Left colon (tissue), 2 donors: ENCODE measurements at places on chromosomes 7 and 10. TPM values are rescaled to one million over a fixed set of nuclear protein-coding genes. Genes with fewer than 3 reads are reported as not detected.

DNA sequence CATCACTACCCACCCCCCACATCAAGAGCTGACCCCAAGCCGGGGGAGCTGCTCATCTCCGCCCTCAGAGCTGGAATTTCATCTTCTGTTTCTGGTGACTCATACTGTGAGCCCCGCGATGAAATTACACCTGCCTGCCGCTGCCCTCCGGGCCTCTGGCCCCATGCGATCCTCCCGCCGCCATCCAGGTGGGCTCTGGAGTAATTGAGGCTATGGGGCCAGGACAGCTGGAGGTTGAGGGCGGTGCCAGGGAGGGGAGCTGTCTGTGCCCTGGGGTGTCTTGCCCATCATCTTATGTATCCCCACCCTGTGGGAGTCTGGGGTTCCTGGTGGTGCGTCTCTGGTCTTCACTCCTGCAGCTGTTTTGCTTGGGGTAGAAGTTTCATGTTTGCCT lies 9.0 kb downstream of the GTF2IRD1 start:
- DNase-seq = no peak

DNA sequence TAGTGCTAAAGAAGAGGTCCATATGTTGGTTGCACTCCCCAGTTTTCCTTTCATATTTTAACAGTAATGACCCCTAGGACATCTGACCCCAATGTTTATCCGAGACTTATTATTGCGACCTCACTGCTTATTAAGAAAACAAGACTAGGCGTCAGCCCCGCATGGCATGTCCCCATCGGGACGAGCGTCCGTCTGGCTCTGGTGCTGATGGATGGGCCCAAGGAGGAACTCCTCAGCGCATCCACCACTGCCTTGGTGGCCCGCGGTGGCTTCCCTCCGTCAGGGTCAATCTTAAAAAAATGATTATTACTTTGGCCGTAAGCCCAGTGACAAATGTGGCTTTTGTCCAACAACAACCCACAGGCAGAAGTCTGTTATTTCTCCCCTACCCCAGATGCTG lies 40.1 kb upstream of the CXCL12 start:
- DNase-seq = no peak

- DNase-seq = peak; percentile 66
Measured at GRCh38 chr7:120988591-120989256, at the start of gene CPED1. Gene CPED1, plus strand, starts transcription at chr7:120988711. Its CDS starts 911 bp downstream, at chr7:120989622.

Gene PODXL
- 13.7 TPM for total RNA-seq

DNA sequence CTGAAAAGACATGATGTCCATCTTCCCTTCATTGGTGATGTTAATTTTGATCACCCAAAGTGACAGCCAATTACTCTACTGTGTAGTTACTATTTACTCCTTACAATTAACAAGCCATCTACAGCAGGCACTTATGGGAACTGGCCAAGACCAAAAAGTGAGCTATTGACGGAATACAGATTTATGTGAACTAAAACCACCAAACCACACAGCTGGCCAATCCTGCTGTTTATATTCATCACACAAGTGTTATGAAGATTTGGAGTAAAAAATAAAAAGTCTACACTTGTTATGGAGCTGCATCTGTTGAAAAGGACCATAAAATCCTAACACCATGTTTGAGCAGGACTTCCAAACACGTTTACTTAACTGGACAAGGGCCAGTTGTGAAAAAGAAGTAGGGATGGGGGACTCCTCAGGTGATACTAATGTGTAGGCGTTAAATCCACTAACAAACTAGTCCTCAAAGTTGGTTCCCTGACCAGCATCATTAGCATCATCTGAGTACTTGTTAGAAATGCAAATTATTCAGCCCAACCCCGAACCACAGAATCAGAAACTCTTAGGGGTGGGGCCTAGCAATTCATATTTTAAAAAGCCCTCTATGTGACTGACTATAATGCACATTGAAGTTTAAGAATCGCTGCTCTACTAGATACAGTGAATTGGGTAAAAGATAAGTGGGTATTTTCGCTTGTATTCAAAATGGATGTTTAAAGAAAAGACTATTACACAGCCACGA lies 11.6 kb downstream of the MCMBP start:
- no peak for DNase-seq

DNA sequence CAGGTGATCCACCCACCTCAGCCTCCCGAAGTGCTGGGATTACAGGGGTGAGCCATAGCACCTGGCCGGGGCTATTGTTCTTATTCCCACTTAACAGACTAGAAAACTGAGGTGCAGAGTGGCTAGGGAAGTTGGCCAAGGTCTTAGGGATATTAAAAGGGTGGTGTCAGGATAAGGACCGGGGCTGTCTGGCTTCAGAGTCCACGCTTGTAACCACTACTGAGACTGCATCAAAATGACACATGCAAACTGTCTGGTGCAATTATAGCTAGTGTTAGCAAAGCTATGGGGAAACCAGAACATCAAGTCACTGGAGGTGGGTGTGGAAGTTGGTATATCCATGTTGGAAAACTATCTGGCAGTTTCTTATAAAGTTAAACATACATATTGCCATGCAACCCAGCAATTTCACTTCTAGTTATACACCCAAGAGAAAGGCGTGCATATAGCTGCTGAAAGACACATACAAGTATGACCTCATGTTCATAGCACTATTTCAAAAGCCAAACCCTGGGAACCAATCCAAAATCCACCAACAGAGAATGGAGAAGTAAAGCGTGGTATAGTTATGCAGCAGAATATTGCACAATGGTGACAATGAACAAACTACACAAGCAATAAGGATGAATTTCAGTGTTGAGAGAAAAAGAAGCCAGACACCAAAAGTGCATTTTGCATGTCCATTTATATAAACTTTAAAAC lies 33.9 kb upstream of the EEPD1 start:
- DNase-seq = peak; percentile 73

- DNase-seq = peak; percentile 19
Measured at GRCh38 chr7:130141884-130142653, 63.1 kb downstream of the TMEM209 start.

DNA sequence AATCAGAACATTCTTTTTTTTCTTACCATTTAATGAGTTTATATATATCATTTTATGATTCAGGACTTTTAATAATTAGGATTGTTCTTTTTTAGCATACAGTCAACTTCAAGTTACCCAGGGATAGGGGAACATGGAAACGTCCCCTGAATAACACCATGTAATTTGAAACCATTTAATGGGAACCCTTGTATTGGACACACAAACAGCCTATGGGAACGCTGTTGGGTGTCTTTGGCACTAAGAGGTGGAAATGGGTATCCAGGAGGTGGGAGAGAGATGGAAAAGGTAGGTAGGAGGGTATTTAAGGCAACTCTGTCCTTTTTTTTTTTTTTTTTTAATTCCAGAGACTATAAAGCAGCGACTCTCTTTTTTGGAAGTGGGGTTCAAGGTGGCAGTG lies 2.6 kb downstream of the LUC7L2 start:
- no peak for DNase-seq

Gene MLXIPL
- 13.2 TPM for total RNA-seq

DNA sequence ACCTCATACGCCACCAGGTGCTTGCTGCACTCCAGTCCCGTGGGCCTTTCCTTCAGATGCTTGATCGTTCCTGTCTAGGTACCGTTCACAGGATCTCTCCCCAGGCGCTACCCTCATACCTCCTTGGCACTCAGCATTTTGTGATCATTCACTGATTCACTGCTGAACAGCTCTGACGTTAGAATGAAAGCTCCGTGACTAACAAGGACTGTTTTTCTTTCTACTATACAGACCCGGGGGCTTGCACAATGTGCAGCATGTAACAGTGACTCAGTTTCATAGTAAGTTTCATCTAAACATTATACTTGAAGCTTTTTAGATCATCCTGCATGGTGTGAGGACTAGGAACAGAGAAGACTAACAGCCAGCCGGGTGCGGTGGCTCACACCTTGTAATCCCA lies 20.6 kb downstream of the KIN start:
- DNase-seq = no peak

DNA sequence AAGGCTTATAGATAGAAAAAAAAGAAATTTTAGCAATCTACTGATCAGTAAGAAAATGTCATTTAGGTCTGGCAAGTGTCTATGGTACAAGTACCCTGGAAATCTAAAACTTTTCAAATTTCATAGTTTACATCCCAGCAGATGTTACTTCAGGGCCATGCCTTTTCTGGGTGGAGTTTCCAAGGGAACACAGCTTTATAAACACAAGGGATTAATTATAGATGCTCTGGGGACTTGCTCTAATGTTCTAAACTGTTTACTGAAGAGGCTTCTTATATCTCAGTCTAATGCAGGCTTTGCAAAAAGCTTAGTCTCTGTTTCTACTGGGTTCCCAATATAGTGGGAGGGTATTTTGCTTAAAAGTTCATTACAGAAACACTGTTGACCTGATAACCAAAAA lies 3.1 kb downstream of the CD36 start:
- no peak for DNase-seq

Gene CXCL12
- total RNA-seq = 61.3 TPM

- no peak for DNase-seq
Measured at GRCh38 chr10:13998163-13998835, 332.4 kb downstream of the FRMD4A start.

Gene ACHE
- total RNA-seq = 18.4 TPM
